ENCODE measurements at places on chromosomes 16 and 17. TPM values are rescaled to one million over a fixed set of nuclear protein-coding genes. Genes with fewer than 3 reads are reported as not detected.

DNA sequence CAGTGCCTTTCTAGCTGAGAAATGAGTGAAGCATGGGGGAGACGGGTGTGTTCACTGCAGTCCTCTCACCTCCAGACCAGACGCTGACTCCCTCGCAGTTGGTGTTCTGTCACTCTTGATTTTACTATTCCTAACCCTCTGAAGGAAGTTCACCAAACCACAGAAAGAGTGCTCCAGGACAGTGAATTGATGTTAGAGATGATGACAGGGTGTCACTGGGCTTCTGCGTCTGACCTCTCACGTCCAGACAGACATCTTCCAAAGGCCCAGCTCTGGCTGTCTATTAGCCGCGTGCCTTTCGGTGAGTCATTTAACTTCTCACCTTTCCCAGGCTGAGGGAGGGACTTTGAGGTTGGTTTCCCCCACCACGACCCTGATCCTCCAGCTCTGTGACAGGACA, 8.2 kb downstream of the CRAMP1 start:
- DNase-seq, result no peak

- DNase-seq, result no peak
Measured at GRCh38 chr16:70665806-70666735, 19.7 kb downstream of the IL34 start.

The KIF19 gene
- total RNA-seq, result not detected

The IRX5 gene
- 0.85 TPM for total RNA-seq

The TPSD1 gene
- not detected for total RNA-seq
